ENCODE measurements at places on chromosomes 12 and 14.

DNA sequence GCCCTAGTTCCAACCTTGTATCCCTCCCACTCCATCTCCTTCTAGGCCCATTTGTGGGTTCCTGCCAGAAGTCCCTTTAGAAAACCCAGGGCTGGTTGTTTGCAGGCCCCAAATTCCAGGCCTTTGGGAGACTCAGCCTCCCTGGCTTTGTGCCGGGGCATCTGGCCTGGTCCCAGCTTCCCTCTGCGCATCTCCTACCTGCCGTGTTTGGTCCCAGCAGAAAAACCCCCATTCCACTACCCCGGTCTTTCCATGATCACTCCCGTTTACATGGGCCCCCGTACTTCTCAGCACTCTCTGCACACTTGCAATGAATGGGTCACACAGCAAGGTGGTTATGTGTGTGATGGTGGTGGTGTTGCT, 15.3 kb downstream of the KMT5A start:
- DNase-seq, result no peak
- H3K27me3 ChIP-seq, result peaks cover 12% of the 10 kb centered on the region
- no peaks in the 10 kb centered on the region for H3K4me1 ChIP-seq
- peaks cover 18% of the 10 kb centered on the region for H3K36me3 ChIP-seq
- no peak overlapping the region for H3K4me3 ChIP-seq

GRCh38 chr12:11759899-11760298, 110.4 kb downstream of the ETV6 start:
- no peak for DNase-seq
- no peaks in the 10 kb centered on the region for H3K27me3 ChIP-seq
- no peak overlapping the region for H3K4me3 ChIP-seq
- no peak overlapping the region for H3K27ac ChIP-seq

- no peaks in the 10 kb centered on the region for H3K27me3 ChIP-seq
- H3K4me3 ChIP-seq, result no peak overlapping the region
- H3K36me3 ChIP-seq, result 0 out of 2 replicates have a peak, but pooled peaks cover 5% of the 10 kb centered on the region
- H3K27ac ChIP-seq, result no peak overlapping the region
Measured at GRCh38 chr12:83931451-83931850, 981.1 kb downstream of the SLC6A15 start.

GRCh38 chr12:9694241-9694640, 24.7 kb downstream of the CLEC2D start:
- H3K27ac ChIP-seq, result no peak overlapping the region
- no peaks in the 10 kb centered on the region for H3K4me1 ChIP-seq
- DNase-seq, result no peak
- H3K27me3 ChIP-seq, result no peaks in the 10 kb centered on the region
- no peak overlapping the region for H3K4me3 ChIP-seq

DNA sequence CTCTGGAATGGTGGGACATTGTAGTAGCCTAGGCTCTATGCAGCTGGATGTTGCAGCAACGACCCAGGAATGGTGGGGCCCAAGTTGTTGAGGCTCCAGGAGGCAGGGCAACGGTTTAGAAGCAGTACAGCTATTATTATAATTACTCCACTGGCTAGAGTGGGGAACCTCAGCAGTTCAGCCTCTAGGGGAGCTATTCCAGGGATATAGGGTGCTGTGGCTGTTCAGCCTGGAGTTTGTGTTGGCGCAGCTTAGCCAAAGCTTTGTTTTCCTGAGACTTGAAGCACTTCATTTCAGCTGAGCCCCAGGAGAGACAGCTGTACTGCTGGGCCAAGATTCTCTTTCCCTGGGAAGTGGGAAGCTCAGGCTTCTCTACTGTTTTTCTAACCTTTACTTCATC, 1023.0 kb upstream of the ATXN7L3B start:
- no peak overlapping the region for H3K27ac ChIP-seq
- DNase-seq, result peak; percentile 56
- H3K27me3 ChIP-seq, result no peaks in the 10 kb centered on the region
- H3K4me3 ChIP-seq, result no peak overlapping the region

DNA sequence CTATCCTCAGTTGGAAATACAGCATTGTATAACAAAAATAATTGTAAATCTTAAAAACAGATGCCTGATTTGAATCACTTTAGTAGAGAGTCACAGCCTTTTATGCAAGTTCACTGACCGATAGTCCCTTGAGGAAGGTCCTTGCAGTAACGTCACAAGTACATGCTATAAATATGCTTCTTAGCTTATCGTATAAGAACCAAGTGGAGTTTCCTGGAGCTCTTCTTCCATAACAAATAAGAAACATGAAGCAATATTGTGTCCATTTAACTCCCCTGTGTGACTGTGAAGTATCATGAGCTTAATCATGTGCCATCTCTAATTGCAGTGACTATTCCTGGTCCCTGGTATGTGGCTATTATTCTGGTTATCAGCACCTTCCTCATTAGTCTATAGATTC, 107.9 kb downstream of the SLC38A4 start:
- H3K4me1 ChIP-seq, result no peaks in the 10 kb centered on the region
- H3K27ac ChIP-seq, result no peak overlapping the region
- no peak for DNase-seq
- no peaks in the 10 kb centered on the region for H3K27me3 ChIP-seq
- H3K36me3 ChIP-seq, result no peaks in the 10 kb centered on the region
- H3K4me3 ChIP-seq, result no peak overlapping the region

DNA sequence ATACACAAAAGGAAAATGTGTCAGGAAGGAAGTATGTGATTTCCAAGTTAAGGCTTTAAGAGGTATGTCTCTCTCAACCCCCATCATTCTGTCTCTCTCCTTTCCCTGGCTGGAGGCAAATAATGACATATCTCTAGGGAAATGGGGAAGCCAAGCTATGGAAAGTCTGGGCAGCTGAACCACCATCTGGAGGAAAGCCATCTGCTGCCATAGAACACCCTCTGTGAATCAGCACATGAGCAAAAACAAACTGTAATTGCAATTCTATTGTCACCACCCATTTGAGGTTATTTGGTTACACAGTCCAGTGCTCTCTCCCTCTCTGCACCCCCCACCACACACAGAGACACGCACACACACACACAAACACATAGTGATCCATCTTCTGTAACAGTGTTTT, 766.2 kb downstream of the FLRT2 start:
- H3K27ac ChIP-seq, result no peak overlapping the region
- peaks cover 19% of the 10 kb centered on the region for H3K4me1 ChIP-seq
- no peak for DNase-seq
- no peaks in the 10 kb centered on the region for H3K27me3 ChIP-seq
- no peaks in the 10 kb centered on the region for H3K36me3 ChIP-seq

- H3K4me1 ChIP-seq, result no peaks in the 10 kb centered on the region
- no peak overlapping the region for H3K27ac ChIP-seq
- no peaks in the 10 kb centered on the region for H3K36me3 ChIP-seq
- DNase-seq, result no peak
- H3K27me3 ChIP-seq, result no peaks in the 10 kb centered on the region
- no peak overlapping the region for H3K4me3 ChIP-seq
Measured at GRCh38 chr12:76187177-76187576, 102.7 kb upstream of the NAP1L1 start.

DNA sequence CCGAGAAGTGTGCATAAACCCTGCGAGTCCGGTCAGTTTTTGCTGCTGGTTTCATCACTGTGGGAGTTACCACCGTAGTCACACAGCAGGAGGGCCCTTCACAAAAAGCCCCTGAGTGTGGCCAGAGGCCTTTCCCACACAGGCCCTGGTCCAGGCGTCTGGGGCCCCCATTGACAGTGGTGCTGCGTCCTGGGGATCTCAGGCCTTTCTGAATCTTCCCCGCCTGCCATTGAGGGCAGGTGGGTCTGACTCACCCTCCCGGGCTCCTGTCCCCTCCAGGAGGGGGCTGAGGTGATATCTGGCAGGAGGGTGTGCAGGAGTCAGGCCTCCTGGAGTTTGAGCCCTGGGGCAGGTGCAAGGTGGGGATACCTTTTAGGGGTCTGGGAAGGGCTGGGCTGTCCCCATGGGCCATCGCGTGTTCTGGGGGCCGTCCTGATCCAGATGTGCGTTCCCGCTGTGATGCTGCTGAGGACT, 358.5 kb downstream of the TMEM121 start:
- no peaks in the 10 kb centered on the region for H3K4me1 ChIP-seq
- no peak for DNase-seq
- H3K36me3 ChIP-seq, result no peaks in the 10 kb centered on the region
- H3K27me3 ChIP-seq, result no peaks in the 10 kb centered on the region
- H3K4me3 ChIP-seq, result no peak overlapping the region
- H3K27ac ChIP-seq, result no peak overlapping the region
